Urinary bladder (tissue), 4 donors: ENCODE measurements at places on chromosomes 5 and 9.

DNA sequence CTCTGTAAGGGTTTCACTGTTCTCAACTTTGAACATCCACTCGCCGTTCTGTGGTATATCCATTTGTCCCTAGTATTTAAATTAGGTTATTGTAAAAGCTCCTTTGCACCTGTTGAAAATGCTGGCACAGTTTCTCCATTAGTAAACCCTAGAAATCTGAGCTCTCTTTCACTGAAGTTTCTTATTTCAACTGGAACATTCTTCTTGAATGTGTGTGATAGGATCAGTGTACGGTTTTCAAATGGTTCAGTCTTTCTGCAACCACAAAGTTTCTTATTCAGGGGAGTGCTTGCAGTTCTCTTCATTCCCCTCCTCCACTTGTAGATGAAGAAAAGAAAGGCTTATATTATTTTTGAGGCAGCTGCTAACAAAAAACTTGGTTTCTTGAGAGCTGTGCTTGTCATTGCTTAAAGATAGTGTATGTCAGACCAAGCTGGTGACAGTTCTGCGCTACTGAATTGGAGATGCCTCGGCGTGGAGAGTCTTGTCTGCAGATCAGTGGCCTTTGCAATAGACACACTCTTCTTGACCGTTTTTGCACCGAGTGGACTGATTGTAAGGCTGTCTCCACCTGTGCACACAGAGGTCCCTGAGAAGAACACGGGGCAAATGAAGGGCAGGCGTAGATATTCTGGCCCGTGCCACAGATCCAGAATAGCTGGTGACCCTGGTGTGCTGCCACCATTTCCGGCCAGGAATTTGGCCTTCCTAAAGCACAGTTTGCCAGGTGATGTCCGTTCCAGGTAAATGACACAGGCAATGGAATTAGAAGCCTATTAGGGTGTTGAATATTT, 102.2 kb downstream of the TRIO start:
- no peak for DNase-seq

DNA sequence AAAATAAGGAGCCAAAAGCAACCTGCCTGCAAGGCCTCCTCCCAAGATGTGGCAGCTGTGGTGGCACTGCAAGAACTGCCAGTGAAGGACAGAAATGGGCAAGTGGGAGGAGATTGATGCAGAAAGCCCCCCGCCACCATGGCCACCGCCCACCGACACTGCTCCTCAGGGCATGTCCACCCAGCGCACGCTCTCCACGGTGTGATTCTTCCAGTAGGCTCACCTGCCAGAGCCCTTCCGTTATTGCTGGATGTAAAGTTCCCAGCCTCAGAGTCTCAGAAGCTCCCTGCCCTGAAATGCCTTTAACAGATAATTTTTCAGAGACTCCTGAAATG, 155.2 kb upstream of the PHYKPL start:
- DNase-seq, result no peak

- no peak for DNase-seq
These were observed 274.8 kb upstream of the PANK3 start for GRCh38 chr5:168853972-168854371.

DNA sequence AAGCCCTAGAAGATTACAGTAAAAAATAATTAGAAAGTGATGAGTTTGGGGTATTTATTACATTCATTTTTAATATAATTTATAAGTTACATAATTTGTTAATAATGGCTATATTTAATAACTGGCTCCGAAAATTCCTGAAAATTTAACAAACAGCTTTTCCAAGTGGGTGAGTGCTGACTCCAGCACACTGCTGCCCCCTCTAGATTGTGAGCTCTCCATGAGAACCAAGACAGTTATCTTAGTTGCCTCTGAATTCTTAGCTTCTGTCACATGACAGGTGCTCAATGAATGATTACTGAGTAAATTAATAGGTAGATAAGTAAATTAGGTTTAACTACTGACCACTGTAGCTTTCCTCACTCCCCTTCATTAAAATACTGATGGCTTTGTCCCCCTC, 7.8 kb downstream of the KLHL3 start:
- no peak for DNase-seq

GRCh38 chr9:117480253-117480652, 65.4 kb upstream of the ASTN2 start:
- no peak for DNase-seq

- no peak for DNase-seq
These were observed 52.2 kb downstream of the DROSHA start for GRCh38 chr5:31479706-31480105.

GRCh38 chr9:78882481-78882880, 585.6 kb downstream of the PSAT1 start:
- no peak for DNase-seq

DNA sequence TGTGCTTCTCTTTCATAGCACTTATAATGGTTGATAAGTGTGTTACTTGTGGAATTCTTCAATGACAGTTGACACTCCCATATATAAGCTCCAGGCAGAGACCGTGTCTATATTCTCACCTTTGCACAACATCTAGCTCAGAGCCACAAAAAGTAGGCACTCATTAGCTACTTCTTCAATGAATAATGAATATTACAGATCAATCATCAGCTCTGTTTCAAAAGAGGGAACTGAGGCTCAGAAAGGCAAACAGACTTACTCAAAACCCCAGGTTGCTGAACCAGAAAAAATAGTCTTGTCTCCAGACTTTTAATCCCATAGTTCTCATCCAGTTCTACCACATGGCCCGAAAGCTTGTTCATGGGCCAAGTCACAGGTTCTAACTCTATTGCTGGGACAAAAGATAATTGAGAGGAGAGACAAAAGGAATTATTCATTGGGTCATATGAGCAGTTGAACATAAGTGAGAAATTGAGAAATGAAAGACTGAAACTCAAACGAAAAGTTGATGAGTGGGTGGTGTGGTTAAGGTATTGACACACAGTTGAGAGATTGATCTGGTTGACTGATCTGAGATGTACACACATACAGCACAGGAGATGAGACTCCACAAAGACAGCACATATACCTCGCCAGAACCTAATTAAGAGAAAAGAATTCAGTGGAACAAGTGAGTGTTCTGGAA, 381.6 kb downstream of the EFNA5 start:
- no peak for DNase-seq

GRCh38 chr5:39371367-39371635, 7.0 kb upstream of the C9 start:
- no peak for DNase-seq

GRCh38 chr5:30343707-30344106, 849.8 kb upstream of the CDH6 start:
- no peak for DNase-seq

GRCh38 chr5:15807248-15807647, 307.3 kb downstream of the FBXL7 start:
- DNase-seq, result no peak

- no peak for DNase-seq
These were observed 621 bp downstream of the CEP72 start for GRCh38 chr5:612498-613424.

GRCh38 chr9:91120200-91120599, 241.5 kb downstream of the AUH start:
- no peak for DNase-seq

DNA sequence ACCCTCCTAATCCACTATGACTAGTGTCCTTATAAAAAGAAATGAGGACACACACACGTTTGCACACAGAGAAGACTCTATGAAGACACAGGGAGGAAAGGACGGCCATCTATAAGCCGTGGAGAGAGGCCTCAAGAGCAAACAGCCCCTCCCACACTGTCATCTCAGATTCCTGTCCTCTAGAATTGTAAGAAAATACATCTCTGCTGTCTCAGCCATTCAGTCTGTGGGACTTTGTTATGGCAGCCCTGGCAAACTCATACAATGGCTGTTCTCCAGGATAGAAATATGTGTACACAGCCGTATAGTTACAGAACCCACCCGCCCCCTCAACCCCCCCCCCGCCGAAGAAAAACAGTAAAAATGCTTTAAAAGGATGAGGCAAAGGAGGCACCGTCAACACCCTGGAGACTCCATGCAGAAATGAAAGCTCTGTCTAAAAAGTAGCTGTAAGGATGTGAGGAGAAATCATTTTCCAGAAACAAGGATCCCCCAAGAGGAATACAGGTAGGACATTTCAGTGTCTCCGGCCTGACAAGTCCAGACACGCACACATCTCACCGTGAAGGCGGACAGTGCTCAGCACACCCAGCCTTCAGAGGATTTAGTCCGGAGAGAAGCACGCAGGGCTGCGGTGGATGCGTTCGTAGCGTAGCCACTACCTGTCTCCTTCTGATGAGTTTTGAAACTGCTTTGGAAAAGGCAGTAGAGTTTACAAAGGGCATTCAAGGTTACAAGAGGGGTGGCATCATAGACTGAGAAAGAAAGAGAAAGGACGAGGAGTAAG, 110.8 kb upstream of the ERCC6L2 start:
- DNase-seq, result no peak

- no peak for DNase-seq
These were observed 31.1 kb upstream of the IQGAP2 start for GRCh38 chr5:76371960-76372322.

DNA sequence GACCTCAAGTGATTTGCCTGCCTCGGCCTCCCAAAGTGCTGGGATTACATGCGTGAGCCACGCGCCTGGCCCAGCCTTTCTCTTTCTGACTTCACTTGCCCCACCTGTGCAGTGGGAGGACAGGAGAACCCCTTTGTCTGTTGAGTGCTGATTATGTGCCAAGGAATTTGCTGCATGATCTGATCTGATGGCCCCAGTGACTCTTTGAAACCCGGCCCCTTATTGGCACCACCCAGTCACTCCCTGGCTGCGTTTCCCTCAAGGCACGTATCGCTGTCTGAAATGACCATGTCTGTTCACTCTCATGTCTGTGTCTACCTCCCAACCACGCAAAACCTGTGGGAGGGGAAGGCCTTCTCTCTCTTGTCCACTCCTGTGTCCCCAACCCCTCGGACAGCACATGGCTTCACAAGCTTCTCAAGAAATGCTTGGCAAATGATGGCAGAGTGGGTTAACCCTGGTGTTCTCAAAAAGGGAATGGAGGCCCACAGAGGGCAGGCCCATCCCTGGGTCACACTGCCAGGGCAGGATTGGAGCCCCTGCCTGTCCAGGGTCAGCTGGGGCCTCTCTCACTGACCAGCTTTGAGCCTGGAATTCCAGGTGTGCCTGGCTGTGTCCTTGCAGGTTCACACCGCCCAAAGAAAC, 21.9 kb downstream of the NEK6 start:
- DNase-seq, result no peak

GRCh38 chr5:67379753-67380152, 183.2 kb upstream of the CD180 start:
- no peak for DNase-seq

GRCh38 chr9:23590276-23591000, 235.6 kb downstream of the ELAVL2 start:
- no peak for DNase-seq

DNA sequence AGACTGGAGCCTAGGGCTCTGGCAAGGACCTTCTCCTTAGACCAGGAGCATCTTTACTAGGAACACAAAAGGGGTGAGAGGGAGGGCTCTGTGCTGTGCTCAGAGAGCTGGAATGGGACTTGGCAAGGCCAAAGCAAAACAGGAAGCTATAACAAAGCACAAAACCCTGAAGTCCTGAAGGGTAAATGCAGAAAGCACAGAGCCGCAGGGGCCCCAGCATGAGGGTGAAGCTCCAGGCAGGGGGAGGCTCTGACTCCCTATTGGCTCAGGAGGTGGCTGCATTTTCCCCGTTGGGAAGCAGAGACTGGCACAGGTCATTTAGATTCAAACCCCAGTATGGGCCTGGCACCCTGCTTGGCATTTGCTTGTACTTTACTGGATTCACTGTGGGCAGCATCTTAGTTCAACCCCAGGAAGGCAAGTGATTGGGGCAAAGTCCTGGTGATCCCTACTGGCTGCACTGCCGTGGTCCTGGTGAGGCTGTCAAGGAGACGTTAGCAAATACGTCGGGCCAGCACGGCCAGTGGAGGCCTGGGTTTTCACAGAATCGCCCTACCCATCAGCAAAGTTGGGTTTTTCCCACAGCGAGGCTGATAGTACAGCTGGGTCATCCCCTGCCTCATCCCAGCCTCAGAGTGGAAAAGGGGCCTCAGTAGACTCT, 46.3 kb downstream of the GGTA1 start:
- no peak for DNase-seq

GRCh38 chr9:37392272-37392671, 30.2 kb upstream of the GRHPR start:
- DNase-seq, result no peak

- no peak for DNase-seq
These were observed 4.3 kb upstream of the MXD3 start for GRCh38 chr5:177316005-177316404.
